ENCODE measurements at places on chromosomes 4 and X.

DNA sequence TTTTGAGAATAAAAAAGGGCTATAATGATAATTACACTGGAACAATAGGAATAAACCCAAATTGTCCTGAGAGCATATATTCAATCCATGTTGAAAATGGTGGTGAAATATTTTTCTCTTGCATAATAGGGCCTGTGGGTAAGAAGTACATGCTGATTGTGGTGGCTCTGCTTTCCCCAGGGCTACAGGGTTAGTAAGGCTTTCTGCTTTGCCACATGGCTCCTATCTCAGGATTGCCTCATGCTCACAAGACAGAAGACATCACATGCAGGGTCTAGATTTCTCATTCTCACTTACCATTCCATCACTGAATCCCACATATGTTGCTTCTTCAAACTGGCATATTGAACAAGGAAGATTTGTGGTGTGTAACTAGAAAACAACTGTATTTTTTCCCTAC lies 12.4 kb upstream of the VEGFC start:
- DNase-seq = peak; percentile 70

GRCh38 chr4:10186228-10187214 lies 69.9 kb upstream of the WDR1 start:
- DNase-seq = no peak

DNA sequence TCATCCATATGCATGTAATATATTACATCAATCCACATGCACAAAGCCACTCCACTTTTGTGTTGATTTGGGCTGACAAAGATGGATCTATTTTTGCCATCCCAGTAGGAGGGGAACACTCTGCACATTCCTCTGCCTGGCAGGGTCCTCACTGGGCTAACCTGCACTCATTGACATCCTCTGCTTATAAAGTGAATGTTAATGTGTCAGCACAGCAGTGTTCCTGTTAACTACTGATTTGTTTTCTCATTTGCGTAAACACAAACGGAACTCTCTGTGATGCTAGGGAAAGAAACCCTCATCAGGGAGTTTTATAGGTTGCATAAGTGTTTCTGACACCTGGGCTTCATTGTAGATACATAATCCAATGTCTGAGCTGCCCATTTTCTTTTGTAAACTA lies 826.0 kb downstream of the RAB28 start:
- DNase-seq = no peak

DNA sequence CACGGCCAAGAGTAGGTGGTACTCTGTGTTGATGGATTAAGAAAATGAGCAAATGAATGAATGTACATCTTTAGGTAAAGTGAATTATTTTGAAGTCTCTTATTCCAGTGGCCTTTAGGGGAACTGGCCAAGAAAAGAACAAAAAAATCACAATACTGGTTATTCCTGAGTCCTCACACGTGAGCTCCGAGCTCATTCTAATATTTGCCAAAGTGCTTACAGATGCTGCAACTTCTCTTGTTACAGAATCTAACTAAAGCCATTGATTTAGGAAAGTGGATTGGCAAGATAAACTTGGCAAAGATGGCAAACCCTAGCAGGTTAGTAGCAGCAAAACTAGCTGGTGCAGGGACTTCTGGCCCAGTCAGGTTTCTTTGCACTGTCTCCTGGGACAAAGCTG lies 37.6 kb downstream of the IDS start:
- no peak for DNase-seq

GRCh38 chr4:40502934-40503333 lies 126.7 kb downstream of the RBM47 start:
- DNase-seq = no peak

DNA sequence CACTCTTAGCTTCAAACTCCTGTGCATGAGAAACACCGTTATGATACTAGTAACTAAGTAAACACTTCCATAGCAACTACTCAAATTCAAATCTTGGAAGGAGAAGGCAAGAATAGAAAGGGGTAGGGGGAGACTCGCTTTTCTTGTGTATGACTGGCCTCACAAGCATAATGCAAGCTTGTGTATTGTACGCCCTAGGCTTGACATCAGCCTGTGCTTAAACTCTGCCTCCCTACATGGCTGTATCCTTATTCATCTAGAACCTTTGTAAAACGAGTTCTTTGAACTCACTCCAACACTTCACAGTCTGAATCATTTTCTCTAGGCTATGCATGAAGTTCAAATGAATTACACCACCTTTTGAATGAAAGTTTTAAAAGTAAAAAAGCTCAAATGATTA lies 1071.2 kb upstream of the ADGRL3 start:
- DNase-seq = peak; percentile 5

DNA sequence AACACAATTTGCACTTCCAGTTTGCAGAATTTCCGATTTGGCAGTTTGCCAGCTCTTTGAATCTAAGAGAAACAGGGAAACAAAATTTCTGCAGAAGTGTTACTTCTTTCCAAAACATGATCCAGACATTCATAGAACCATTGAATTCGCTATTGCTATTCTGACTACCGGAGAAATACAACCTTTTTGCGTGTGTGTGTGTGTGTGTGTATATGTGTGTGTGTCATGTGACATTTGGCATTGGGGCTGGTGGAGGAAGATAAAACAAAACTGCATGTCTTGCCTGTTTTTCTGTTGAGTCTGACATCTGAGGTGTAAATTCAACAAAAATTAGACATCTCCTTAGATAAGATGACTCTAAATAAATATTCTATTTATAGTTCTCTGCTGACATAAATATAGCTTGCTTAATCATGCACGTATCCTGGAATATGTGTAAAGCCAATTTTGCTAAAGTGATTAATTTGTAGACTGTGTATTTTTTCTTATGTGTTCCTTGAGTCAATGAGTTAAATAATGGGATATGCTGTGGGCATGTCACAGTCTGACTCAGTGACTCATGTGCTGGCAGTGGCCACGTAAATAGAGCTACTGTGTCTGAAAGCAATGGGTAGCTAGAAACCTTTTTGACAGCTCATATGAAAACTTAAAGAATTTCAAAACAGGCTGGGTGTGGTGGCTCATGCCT lies 98.9 kb downstream of the HPGD start:
- DNase-seq = peak; percentile 59

DNA sequence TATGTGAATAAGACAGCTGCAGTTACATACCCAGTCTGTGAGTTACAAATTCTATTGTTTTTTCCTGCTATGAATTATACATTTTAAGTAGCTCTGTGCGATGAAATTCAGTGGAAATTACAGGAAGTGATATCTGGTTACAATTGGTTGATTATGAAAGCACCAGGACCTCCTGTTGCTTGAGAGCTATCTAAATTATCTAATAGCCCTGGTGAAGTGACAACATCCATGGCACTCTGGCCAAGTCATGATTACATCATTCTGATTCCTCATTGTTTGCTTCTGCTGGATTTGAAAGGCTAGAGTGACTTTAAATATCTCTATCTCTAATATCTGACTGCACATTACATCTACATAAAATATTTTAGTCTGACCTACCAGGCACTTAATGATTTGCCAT lies 515.0 kb downstream of the CFAP47 start:
- peak; percentile 23 for DNase-seq

DNA sequence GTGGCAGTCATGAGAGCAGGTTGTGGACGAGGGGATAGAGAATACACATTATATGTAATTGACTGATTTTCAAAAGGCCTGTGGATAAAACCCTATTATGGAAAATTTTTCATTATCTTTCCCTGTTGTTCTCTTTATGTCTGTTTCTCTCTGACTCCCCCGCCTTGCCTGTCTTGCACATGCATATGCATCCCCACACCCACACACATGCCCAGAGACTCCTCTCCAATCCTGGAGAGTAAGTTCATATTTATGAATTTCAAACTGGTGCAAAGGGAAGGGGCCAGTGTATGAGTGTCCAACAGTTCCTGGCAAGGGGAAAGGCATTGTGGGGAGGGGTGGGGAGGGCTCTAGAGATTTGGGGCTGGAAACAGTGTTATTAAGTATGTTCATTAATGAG lies 60.8 kb upstream of the ARHGAP36 start:
- no peak for DNase-seq

GRCh38 chrX:8783097-8783713 lies 18.0 kb downstream of the FAM9A start:
- DNase-seq = peak; percentile 6

DNA sequence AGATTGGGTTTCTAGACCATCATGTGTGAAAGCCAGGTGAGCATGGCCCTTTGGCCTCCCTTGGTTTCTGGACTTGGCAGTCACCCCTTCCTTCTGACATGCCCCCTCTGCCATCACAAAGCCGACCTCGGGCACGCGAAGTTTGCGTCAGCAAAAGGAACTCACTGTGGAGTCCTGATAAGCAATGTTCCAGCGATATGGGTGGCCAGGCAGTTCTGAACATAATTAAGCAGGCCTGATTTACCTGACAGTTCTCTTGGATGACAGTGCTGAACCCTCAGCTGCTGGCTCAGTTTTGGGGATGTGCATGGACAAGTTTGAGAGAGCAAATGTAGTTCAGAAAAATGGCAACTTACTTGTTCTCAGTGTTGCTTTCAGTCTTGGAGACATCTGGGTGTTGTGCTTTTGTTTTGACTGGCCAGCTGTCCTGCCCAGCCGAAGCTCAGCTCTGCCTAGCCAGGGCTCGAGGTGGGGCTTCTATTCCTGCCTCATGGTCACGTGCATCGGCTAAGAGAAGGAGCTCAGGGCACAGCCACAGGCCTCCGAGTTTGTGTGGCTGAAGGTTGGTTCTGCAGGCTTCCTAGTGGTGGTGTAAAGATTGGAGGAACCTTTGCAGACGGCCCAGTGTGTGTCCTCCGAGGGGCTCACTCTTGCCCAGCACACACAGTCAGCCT lies 78.3 kb downstream of the CLDN34 start:
- DNase-seq = no peak

GRCh38 chrX:44997888-44998287 lies 124.9 kb downstream of the KDM6A start:
- no peak for DNase-seq

DNA sequence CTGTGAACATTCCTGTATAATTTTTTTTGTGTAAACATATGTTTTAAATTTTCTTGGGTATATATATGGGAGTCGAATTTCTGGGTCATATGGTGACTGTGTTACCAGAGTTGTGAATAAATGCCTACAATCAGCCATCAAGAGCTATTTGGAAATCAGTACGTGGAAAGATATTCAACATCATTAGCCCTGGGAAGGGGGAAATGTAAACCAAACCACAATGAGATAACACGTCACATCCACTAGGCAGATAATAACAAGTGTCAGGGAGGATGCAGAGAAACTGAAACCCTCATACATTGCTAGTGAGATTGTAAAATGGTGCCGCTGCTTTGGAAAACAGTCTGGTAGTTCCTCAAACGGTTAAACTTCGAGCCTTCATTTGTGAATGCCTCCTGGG lies 43.9 kb downstream of the LUZP4 start:
- DNase-seq = no peak

DNA sequence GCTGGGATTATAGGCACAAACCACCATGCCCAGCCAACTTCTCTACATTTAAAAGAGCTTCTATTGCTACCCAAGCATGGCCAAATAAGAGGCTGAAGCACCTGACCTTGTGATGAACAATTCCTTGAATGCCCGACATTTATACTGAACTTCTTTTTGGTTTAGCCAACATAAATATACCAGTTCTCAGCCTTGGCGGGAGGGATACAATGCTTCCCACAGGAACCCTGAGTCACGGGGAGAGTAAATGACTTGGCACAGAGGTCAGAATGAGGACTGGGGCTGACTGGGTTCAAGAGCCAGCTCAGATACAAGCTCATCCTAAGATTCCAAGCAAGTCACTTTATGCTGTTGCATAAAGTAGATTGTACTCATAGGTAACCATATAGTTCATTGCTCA lies 6.1 kb downstream of the HOPX start:
- no peak for DNase-seq

DNA sequence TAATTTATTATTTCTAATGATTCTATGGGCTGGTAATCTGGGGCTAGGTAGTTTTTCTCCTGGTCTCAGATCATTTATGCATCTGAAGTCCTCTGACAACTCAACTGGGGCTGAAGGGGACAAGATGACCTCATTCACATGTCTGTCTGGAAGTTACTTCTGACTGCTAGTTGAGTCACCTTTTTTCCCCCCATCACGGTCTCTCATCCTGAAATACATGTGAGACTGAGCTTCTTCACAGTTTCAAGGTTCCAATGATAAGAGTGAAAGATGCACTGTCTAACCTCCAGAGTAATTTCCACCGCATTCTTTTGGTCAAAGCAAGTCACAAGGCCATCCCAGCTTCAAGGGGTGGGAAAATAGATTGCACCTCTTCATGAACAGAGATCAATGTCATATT lies 356.7 kb upstream of the RPS6KA3 start:
- peak; percentile 47 for DNase-seq

GRCh38 chr4:168712316-168712890 lies 215.6 kb downstream of the PALLD start:
- DNase-seq = no peak

GRCh38 chr4:81509191-81509590 lies 37.5 kb upstream of the RASGEF1B start:
- no peak for DNase-seq

- peak; percentile 86 for DNase-seq
Observed at GRCh38 chr4:137524725-137525369, 7.4 kb downstream of the PCDH18 start.

DNA sequence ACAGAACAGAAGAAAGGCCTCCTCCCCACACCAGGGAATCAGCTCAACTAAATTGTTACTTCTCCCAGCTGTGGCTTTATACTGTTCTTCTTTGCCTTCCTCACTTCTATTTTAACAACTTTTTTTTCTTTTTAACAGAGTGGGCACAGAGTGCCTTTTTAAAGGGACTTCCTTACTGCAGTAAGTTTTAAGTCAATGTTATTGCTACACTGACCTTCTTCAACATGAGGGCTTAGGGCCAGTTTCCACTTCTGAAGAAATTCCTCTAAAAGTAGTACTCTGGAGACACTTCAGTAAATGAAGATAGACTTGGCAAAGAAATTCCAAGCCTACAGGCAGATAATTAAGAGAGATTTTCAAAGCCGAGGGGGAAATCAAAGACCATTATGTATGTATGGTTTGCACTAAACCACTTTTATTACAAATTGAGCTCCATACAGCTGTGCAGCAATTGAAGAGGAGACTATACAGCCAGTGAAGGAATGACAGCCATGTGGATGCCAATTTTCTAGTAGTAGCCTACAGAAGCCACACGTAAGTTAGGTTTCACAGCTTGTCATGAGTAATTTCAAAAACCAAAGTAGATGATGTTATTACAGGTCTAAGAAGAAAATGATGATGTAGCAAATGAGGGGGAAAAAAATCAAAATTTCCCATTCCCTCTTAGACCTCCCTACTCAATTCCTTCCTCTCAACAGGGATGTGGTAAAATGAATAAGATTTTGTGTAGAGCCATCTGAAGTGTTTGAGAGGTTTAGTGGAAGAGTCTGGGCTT lies 36.9 kb upstream of the RASGEF1B start:
- no peak for DNase-seq

- peak; percentile 0 for DNase-seq
Observed at GRCh38 chrX:34401411-34401810, 255.7 kb downstream of the TMEM47 start.

GRCh38 chr4:75345423-75345822 lies 168.8 kb downstream of the RCHY1 start:
- peak; percentile 2 for DNase-seq

GRCh38 chrX:96410927-96411326 lies 273.7 kb upstream of the DIAPH2 start:
- DNase-seq = no peak

DNA sequence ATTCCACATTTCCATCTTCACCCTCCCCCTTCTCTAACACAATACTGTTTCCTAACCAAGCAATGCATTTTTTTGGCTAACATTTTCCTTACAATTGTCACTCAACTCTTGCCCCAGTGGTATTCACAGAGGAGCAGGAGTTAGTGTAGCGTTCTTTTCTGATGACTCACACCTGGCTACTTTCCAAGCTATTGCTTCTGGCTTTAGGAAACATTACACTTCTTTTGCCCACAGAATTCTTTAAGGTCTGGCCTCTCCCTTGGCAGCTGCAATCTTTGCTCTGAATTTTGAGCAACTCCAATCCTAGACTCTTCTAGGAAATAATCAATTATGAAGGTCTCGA lies 27.5 kb upstream of the PDGFC start:
- peak; percentile 100 for DNase-seq
